HTR-8/SVneo (cell line): ENCODE measurements at places on chromosomes 7 and 10.

- no peak for DNase-seq
These were observed 188.5 kb upstream of the MKI67 start for GRCh38 chr10:128314686-128315085.

GRCh38 chr10:77633376-77633775 is 4.2 kb downstream of the KCNMA1 start:
- DNase-seq, result no peak

- peak; percentile 41 for DNase-seq
These were observed 3.8 kb upstream of the CRCP start for GRCh38 chr7:66110856-66111255.

DNA sequence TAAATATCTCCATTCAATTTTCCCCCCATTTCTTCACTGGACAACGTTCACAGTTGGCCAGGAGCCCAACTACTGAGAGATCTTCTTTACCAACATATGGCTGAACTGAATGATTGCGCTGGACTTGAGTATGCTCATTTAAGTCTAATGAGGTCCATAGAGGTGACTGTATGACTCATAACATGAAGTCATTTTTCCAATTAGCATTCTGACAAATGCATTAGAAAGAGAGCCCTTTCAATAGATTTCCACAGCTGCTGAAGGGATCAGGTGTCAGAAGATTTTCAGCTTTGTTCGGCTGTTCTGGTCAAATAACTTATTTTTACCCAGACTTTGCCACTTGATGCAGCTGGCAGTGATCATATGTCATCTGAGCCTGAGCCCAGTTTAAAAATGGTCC is 438.0 kb downstream of the ETV1 start:
- no peak for DNase-seq

DNA sequence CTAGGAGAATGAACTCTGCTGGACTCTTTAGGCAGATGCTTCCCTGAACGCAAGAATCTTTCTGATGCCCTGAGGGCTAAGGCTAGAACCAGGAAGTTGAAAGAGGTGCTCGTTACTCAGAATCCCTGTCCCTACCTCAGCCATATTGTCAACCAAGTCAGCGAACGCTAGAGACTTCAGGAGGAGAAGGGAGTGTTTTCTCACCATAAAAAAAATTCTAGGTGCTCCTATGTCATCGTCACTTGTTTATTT is 359.4 kb downstream of the PRPF18 start:
- DNase-seq, result peak; percentile 28

DNA sequence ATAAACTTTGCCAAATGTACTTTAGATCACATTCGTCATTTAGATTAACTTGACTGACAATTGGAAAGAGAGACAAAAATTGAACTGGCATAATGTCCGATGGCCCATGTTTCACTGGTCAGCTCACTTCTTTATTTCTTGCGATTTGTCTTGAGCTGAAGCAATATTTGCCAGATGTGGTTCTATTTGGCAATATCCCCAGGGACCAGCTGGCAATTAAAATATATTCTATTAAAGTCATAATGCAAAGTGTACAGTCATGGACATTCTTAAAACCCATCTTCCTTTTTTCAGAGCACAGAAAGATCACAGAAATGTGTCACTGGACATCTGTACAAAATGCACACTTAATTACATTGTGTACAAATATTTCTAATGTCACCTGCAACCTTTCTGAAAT is 26.3 kb downstream of the NEBL start:
- DNase-seq, result no peak

DNA sequence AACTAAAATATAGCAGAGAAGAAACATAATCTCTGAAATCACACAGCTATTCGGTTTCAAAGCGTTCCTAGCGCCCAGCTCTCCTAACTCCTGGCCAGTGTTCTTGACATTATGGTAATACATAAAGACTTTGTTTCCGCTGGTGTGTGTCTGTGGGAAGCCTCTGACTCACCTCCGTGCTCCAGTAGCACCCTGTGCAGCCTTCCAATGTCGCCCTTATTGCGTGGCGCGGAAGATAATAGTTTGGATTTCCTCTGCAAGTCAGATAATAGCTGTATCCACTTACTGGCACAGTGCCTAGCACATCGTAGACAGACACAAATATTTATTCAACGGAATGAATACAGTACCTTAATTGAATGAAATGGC is 570 bp downstream of the BMS1 start:
- DNase-seq, result peak; percentile 15

- no peak for DNase-seq
These were observed 102.2 kb upstream of the ELMO1 start for GRCh38 chr7:37550872-37551271.

- DNase-seq, result no peak
These were observed 64.2 kb downstream of the NKX6-2 start for GRCh38 chr10:132721725-132722124.

GRCh38 chr7:116549370-116549769 is 24.5 kb downstream of the CAV1 start:
- DNase-seq, result no peak

- DNase-seq, result no peak
These were observed 11.8 kb downstream of the ZNF487 start for GRCh38 chr10:43448742-43449141.

DNA sequence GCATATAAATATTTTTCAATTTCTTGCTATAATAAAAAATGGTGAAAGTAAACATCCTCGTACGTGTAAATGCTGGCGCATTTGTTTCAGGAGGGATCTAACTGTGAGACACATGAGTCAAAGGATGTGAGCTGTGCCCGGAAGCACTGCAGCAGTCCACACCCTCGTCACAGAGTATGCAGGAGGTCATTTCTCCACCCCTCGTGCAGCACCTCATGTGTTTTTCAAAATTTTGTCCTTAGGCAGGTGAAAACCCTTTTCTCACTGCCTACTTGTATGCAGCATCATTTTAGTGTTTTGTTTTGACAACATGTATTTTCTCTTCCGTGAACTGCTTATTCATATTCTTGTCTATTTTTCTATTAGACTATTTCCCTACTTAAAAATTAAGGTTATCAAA is 162.7 kb downstream of the AVL9 start:
- peak; percentile 14 for DNase-seq

DNA sequence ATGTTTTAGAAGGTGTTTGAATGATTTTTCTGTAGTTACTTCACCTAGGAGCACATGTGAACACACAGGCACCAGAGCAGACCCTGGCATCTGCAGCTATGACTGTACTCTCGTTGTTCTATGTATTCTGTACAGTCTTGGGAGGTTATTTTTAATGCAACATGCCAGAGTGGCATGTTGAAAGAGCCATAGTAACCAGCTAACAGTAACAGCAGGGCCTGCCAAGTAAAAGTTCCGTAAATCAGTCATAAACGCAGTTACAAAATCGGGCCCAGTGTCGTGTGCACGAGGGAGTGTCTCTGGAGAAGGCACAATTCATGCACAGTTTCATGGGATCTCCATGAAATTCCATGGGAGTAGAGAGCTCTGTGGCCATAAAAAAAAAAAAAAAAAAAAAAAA is 108.3 kb upstream of the CDK6 start:
- DNase-seq, result no peak

DNA sequence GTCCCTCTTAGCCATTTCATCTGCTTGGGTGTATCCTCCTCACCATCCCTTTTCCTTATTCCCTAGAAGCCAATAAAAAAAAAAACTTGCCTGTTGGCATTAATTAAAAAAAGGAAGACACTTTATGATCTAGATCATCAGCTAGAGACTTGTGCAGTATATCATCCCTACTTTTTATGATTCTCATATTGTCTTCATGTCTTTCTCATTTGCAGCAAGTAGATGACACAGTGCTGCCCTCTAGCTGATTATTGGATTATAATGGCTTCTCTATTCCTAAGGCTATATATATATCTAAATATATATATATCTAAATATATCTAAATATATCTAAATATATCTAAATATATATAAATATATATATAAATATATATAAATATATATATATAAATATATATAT is 272.4 kb upstream of the LRGUK start:
- peak; percentile 13 for DNase-seq

DNA sequence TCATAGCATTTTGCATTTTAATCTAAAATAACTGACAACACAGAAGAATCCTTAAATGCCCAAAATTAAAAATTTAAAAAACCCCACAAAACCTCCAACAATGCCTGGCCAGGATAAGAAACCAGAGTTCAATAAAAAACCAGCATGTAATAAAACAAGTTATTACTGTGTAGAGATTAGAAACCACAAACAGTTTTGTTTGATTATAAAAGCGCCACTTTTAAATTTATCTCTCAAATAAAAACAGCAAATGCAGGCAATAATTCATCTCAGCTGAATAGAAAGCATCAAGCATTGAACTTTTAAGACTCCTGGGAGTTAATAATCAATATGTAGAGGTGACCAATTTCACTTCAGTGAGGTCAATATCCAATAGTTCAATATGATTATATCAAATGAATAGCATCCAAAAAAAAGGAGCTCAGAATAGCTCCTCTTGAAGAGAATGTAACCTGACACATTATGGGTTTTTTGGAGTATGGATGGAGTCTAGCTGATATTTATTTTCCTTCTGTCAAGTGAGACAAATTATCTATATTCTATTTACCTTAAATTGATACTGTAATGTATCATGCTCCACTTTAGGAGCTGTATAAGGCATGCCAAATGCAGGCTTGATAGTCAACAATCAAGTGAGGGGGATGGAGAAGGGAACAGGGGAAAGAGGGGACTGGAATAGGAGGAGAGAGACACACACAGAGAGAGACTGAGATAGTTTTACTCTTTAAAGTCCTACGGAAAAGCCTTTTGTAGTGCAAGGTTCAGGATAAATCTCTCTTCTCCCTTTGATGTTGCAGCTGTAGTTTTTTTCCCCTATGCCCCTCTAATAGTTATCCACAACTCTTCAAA is 130.9 kb downstream of the RSU1 start:
- DNase-seq, result no peak
